CD4-positive, alpha-beta T cell treated with Interleukin-12 subunit alpha and Interleukin-12 subunit beta, for 1 hour (primary cell): ENCODE measurements at places on chromosomes 6 and 20.

DNA sequence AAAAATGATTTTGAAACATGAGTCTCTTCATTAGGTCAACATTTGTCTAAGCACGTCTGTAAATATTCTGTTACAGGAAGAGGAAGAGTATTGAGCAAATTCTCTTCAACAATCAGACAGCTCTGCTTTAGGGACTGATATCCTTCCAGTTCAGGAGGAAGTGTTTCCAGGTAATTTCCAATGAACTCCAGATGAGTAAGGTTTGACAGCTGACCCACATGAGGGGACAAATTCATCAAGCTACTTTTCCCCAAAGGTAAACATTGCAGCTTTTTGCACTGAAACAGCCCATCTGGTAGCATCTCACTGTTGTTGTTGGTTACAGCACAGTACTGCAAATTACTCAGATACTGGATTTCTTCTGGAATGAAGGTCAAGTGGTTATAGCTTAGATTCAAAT is 18.1 kb downstream of the ENPP1 start:
- no peak for DNase-seq

DNA sequence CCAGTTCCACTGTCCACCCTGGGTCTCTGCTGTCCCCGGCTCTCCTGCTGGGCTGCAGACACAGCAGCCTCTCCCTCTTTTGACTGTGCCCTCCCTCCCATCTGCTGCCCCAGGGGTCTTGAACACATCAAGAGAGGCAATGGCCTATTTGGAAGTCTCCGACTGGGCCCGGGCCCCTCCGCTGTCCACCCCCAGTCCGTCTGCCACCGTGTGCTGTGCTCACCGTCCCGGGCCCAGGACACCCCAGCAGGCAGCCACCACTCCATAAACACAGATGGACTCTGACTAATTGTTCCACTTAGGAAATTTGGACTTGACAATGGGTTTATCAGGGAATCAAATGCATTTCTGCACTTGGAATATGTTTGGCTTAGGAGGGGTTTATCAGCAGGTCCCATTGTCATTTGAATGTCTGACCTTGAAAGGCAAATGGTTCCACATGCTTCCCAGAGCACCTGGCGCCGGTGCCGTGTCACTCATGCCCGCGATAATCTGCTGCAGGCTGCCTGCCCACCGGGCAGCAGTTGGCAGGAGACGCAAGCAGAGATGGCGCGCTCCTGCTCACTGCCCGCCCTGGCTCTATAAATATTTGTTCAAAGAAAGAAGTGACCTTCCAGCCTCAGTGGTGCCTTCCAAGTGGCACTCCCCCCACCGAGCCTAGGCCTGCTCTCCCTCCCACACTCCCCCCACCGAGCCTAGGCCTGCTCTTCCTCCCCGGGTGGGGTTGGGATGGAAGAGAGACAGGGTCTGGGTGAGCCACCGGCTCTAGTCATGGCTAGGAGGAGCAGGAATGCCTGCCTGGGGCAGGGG is 18.8 kb upstream of the FRMD1 start:
- no peak for DNase-seq

DNA sequence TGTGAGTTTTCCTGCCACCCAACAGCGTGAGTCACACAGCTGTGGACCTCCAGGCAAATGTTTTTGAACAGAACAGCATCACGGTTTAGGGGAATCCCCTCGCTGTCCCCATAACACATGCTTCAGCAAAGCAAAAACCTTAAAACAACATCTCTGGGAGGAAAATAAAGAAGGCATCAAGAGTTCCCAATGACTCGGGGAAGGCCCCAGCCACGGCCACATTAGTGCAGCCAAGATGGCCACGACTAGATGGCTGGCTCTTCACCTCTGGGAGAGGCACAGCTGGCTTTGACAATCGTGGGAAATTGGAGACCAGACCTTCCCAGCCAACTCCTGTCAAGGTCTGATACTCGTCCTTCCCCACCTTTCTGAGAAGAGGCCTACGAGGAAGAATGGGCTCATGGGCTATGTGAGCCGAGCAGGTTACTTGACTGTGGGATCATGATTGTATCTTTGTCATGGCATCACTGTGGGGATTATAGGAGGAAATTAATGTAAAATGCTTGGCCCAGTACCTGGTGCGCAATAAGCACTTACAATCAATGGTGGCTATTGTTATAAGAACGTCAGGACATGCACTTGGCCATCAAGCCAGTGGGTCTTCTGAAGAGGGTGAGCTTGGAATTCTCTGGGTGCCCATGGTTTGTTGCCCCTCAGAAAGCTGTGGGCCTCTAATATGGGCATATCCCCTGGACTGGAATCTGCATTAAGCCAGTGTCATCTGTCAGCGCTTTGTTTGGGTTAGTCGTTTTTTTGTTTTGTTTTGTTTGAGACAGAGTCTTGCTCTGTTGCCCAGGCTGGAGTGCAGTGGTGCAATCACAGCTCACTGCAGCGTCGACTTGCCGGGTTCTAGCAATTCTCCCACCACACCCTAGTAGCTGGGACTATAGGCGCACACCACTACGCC is 43.6 kb downstream of the FGD2 start:
- DNase-seq: peak; percentile 82

DNA sequence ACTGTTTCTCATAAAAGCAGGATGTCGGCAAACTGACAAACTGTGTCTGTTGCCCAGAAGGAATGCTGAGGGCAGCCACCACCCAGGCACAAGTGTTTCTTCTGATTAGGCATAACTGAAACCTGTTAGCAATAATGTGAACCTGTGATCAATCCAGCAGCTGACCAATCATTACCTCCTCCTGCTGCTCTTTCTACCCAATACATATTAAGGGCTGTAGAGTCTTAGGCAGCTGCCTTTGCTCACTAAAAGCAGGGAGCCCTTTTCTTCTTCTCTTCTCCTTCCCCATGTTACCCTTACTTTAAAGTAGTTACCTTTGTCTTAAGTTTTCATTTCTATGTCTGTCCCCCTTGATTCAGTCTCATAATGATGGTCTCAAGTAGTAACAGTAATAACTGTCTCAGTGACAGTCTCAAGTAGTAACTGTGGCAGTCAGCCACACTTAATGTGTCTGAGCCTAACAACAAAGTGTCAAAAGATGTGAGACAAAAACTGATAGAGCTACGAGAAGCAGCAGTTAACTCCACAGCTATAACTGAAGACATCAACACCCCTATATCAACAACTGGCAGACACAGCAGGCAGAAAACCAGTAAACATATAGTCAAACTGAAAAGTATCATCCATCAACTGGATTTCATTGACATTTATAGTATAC is 37.0 kb downstream of the RANBP9 start:
- no peak for DNase-seq

DNA sequence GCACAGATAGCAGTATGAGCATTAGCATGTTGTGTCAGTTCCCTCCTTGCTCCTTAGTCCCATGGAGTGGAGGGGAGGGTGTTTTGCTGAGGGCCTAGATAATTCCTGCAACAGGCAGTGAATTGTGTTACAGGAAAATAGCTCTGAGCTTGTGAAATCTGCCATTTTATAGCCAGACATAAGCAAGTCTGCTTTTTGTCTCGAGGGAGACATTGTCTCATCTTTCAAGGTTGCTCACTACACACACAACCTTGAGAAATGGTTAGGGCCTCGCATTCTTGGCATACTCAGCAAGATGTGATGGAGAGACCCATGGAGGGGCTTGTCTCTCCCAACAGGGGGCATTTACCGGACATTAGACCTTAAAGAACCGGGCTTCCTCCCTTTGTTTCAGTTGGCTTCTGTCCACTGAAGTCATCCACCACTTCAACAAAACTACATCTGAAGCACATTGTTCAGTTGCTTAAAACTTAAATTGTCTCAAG is 108.0 kb upstream of the FOXO3 start:
- DNase-seq: no peak

GRCh38 chr6:126040826-126041225 is 54.5 kb downstream of the TRMT11 start:
- DNase-seq: no peak

GRCh38 chr6:154653853-154654252 is 79.4 kb upstream of the SCAF8 start:
- no peak for DNase-seq

GRCh38 chr6:68726337-68726736 is 91.3 kb downstream of the ADGRB3 start:
- DNase-seq: no peak
